Renal cortical epithelial cell (primary cell): ENCODE measurements at places on chromosomes 3 and 15. TPM values are rescaled to one million over a fixed set of nuclear protein-coding genes. Genes with fewer than 3 reads are reported as not detected.

Gene DPPA4
- total RNA-seq: not detected in 2 replicates

Gene TLR9
- not detected in 2 replicates for total RNA-seq

- peak; percentile 8 for DNase-seq
Measured at GRCh38 chr3:20905210-20905805, 719.3 kb upstream of the SGO1 start.

- DNase-seq: no peak
Measured at GRCh38 chr15:81294516-81294880, 29.4 kb downstream of the STARD5 start.

- no peak for DNase-seq
Measured at GRCh38 chr15:69661446-69661845, 208.8 kb downstream of the RPLP1 start.
